ENCODE measurements at places on chromosomes 2 and 18.
A peak's percentile ranks its signal among the peaks of the same experiment; 100 is the strongest.

DNA sequence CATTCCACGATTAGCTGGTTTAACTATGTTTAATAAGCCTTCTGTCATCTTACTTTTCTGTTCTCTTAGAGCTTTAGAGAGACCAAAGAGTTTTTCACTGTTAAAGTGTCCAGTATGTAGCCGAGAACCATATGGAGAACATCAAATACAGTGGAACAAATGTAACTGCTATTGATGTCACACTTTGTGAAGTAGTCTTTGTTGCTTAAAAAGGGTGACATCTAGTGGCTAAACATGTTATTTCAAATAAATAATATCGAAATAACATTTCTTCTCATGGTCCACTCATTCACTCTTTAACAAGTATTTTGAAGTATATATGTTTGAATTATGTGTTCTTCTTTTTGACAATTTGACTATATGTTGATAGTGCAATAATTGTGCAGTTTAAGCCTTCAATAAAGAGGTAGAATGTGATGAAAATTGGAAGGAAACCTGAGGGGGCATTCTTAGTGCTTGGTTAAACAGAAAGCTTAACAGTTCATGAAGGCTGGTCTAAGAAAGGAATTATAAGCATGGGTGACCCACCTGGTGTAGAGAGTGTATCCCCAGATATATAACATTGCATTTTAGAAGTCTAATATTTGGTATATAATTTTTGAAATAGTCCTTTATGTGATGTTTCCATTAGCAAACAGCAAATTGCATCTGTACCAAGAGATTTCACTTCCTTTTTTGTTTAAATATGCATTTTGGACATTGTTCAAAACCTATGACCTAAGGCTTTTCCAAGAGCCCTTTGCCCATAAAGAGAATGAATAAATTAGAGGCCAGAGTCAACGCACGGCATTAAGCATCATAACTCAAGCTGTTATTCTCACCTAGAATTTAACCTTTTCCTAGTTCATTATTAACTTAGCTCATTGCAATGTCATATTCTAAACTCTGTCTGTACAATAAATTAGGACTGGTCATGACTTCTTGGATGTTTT is 112.1 kb downstream of the KYNU start:
- DNase-seq: peak; percentile 69

GRCh38 chr2:45340318-45340717 is 270.7 kb downstream of the SRBD1 start:
- no peak for DNase-seq

GRCh38 chr2:26559556-26559955 is 81.6 kb downstream of the CIB4 start:
- DNase-seq: no peak

DNA sequence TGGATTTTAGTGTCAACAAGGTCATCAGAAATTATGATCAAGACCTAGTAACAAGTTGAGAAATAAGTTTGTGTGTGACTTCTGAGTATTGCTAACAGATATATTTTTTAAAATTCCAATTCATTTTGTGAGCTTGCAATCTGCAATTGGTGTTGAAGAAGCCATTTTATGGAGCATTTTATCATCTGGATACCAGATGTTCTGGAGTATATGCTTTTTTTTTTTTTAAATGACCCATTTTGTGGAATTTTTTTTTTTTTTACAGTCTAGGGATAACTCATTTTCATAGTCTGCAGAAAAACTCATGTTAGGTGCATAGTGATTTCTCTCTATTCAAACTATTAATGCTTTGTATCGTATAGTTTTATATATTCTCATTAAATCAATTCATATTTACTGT is 12.6 kb downstream of the QPCT start:
- DNase-seq: no peak

Data from NAMALWA (cell line).